ENCODE measurements at places on chromosomes 12 and 14.

DNA sequence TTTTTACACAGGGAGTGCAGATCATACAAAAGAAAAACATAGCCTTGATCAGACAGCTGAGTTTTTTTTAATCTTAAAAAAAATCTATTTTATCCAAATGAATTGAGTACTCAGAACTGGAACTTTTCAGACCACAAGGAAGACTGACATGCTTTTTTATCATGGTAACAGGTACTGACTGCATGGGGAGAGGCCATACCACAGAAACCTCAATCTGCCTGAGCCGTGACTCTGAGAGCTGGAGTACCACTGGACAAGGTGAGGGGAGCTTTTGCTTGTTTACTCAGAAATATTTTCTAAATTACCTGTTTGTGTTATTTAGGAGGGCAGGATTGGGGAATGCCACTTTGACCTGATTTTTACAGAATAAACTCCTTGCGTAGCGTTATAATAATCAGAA lies 143.9 kb downstream of the ALX1 start:
- DNase-seq = no peak

- no peak for DNase-seq
These were observed 148.4 kb downstream of the RPAP3 start for GRCh38 chr12:47557386-47557785.

GRCh38 chr14:64738281-64738804 lies 34.1 kb downstream of the PLEKHG3 start:
- no peak for DNase-seq

DNA sequence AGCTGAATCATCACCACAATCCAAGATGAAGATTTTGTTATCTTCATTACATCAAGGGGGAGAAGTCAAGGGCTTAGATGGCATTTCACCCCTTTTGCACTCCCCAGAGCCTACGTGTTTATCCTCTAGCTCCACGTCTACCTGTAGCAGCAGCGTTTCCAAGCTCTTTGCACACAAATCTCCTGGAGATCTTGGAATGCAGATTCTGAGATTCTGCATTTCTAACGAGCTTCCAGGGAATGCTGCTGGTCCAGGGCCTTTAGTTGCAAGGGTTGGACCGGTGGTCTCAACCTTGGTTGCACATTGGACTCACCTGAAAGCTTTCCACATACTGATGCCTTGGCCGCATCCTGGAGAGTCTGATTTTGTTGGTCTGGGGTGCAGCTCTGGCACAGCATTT lies 49.5 kb upstream of the STON2 start:
- no peak for DNase-seq

DNA sequence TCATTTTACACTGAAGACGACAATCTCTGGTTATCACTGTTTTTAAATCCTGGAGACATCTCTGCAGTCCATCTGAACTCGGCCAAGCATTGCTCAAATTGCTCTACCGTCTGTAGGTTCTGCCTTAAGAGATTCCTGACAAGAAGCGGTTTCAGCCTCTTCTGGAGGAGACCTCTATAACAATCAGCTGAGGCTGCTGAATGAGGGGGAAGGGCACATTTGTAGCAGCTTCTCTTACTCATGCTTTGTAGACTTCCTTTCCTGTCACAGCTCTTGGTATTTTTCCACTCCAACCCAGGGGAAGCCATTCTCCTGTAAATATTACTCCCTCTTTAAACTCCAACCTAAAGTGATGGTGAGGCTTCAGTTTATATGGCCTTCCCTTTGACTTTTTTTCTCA lies 3.0 kb downstream of the ARG2 start:
- no peak for DNase-seq

GRCh38 chr14:95998656-95999055 lies 40.5 kb upstream of the C14orf132 start:
- no peak for DNase-seq

GRCh38 chr12:89108265-89108664 lies 244.0 kb downstream of the DUSP6 start:
- no peak for DNase-seq

GRCh38 chr14:93591506-93591905 lies 160.8 kb downstream of the UNC79 start:
- no peak for DNase-seq

GRCh38 chr12:114986849-114987248 lies 302.9 kb upstream of the TBX3 start:
- DNase-seq = no peak

DNA sequence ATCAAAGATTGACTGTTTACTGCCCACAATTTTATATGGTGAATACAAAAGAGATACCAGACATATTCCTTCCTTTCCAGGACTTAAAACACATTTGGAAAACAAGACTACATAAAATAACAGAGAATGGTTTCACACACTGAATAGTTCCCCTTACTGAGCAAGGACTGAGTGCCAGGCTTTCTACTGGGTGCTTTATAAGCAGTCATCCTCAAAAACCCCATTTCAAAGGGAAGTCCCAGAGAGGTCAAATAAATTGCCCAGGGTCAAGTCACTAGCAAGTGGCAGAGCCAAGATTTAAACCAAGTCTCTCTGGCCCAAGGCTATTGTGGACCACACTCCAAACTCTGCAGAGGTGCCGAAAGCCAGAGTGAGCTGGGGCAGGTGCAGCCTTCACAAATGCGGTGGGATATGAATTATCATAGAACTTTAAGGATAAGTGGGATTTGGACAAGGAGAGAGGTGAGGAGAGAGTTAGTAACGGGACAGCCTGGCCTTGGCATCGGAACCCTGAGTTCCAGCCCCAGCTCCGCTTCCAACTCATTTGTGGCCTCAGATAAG lies 9.1 kb upstream of the RPAP3 start:
- no peak for DNase-seq

- DNase-seq = no peak
These were observed 111.8 kb upstream of the CCND2 start for GRCh38 chr12:4161718-4162117.

DNA sequence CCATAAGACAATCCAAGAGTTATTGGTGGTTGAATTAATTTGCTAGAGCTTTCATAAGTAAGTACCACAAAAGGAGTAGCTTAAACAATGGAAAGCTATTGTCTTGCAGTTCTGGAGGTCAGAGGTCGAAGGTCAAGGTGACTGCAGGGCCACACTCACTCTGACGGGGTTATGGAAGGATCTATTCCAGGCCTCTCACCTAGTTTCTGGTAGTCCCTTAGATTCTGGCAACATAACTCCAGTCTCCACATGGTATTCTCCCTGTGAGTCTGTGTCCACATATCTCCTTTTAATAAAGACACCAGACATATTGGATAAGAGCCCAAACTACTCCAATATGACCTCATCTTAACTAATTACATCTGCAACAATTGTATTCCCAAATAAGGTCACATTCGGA lies 273.4 kb downstream of the FOXN3 start:
- DNase-seq = no peak

- DNase-seq = no peak
These were observed 3.5 kb downstream of the SMCO2 start for GRCh38 chr12:27449893-27450534.

- no peak for DNase-seq
These were observed 9.4 kb downstream of the PSMB5 start for GRCh38 chr14:23025151-23025814.

- DNase-seq = no peak
These were observed 50.8 kb upstream of the PTHLH start for GRCh38 chr12:28023156-28023887.

GRCh38 chr12:58341791-58342190 lies 400.4 kb downstream of the ATP23 start:
- DNase-seq = no peak

- no peak for DNase-seq
These were observed 5.5 kb downstream of the MAP3K12 start for GRCh38 chr12:53493610-53494391.

- DNase-seq = no peak
These were observed 176.4 kb downstream of the TMTC2 start for GRCh38 chr12:82862876-82863649.

- DNase-seq = no peak
These were observed 580.6 kb upstream of the TBX3 start for GRCh38 chr12:115264605-115265004.

DNA sequence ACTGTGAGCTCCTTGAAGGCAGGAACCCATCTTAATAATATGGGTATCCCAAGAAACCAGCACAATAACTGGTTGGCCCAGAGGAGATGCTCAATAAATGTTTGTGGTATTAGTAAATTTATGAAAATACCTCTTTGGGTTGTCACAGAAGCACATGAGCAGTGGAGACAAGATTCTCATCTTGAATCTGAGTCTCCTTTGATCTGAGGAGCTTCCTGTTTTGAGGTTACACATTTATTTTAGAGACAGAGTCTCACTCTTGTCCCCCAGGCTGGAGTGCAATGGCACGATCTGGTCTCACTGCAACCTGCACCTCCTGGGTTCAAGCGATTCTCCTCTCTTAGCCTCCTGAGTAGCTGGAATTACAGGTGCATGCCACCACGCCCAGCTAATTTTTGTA lies 247.4 kb downstream of the NRXN3 start:
- no peak for DNase-seq

- DNase-seq = no peak
These were observed 127.2 kb downstream of the LRRK2 start for GRCh38 chr12:40351976-40352375.

- DNase-seq = no peak
These were observed 44.8 kb downstream of the FOXN4 start for GRCh38 chr12:109264095-109264942.

DNA sequence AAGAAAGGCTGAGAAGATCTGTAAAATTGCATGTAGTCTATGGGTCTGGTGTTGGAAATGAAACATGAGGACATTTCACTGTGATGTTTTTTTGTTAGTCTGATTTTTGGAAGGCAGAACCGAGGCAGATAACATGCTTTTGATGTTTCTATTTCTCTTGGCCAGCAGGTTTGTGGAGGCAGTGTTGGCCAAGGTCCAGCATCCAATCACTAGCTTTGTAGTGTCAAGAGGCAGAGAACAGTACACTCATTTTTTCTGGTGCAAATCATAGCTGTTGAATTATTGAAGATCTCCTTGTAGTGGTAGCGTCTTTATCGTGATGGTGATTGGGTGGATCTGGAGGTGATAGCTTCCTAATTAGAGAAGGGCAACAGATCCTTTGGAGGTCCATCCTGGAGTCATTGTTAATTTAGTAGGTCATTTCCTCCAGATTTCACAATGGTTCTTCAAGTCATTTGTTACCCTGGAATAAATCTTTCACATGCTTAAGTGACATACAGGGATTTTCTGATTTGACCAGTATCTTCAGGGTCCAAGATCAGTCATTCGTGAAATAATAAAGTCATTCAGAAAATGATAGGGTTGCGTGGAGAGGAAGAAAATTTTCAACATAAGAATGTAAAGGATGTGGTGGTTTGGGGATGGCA lies 252.4 kb upstream of the CPNE8 start:
- no peak for DNase-seq

DNA sequence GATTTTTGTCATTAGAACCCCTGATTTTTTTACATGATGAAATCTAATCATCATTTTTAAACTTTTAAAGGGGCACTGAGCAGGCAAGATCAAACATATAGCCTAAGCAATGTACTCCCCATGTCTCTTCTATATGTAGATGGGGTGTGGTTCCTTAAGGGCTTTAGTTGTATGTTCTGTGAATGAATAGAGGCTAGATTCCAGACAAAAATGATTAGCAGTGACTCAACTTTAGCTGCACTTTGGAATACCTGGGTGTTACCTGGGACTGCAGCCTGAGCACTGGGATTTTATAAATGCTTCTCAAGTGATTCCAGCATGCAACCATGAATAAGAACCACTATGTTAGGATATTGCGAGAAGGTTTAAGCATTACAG lies 256.7 kb upstream of the PLEKHG7 start:
- DNase-seq = no peak

DNA sequence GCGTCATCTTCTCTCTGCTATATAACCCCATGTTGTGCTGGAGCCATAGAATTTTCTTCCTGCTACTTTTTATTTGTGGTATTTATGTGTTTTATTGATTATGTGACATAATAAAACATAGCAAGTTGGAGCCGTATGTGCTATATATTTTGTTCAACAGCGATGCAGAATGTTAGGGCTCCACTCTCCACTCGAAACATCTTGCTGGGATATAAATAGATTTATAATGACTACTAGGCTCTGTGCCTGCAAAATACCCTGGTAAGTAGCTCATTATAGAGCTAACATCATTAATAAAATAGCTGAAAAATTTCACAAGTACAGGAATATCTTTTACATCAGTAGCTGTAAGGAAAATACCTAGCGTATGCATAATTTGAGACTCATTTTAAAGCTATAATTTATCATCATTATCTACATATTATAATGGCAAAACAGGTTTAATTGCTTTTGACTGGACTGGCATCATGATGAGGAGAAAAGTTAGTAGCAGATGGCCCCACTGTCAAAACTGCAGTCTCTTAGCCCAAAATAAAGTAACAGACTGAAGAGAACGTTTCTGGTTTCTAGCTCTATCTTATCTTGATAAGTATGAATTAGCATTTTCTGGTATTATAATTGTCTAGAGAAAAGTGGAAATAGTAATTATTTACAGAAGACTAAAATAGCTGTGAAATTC lies 263.0 kb downstream of the NEDD1 start:
- DNase-seq = no peak

GRCh38 chr12:28898038-28898437 lies 251.0 kb upstream of the FAR2 start:
- DNase-seq = no peak

- DNase-seq = no peak
These were observed 6.5 kb downstream of the KRT86 start for GRCh38 chr12:52280796-52281560.

GRCh38 chr12:49033611-49034285 lies 15.2 kb upstream of the PRKAG1 start:
- DNase-seq = no peak

DNA sequence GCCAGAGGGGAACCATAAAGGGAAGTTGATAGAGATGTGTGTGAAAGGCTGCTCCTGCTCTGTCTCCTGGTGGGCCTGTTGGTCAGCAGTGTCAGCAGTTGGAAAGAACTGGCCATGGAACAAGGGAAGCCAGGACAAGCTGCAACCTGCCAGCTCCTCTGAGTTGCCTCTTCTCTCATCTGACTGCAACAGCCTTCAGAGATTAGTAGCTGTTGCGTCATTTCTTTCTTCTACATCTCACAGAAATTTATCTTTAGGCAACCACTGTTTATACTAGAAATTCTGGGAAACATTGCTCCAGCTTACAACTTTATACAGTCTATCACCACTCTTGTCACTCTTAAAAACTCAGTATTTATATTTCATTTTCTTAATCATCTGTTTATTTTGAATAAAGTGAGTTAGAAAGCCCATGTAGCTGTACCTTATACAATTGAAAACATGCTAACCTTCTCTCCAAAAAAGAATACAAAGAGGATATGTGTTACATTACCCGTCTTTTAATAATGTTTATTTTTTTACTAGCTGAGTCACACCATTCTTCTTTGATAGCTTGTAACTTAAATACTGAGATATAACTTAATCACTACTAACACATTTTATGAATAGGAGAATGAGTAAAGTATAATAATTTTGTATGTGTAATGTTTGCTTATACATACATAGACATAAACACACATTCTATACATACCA lies 224.2 kb downstream of the LRFN5 start:
- DNase-seq = no peak

- DNase-seq = no peak
These were observed 17.5 kb upstream of the PPP1CC start for GRCh38 chr12:110760204-110760609.
